ENCODE measurements at places on chromosomes 13 and 19.
A peak's percentile ranks its signal among the peaks of the same experiment; 100 is the strongest.

DNA sequence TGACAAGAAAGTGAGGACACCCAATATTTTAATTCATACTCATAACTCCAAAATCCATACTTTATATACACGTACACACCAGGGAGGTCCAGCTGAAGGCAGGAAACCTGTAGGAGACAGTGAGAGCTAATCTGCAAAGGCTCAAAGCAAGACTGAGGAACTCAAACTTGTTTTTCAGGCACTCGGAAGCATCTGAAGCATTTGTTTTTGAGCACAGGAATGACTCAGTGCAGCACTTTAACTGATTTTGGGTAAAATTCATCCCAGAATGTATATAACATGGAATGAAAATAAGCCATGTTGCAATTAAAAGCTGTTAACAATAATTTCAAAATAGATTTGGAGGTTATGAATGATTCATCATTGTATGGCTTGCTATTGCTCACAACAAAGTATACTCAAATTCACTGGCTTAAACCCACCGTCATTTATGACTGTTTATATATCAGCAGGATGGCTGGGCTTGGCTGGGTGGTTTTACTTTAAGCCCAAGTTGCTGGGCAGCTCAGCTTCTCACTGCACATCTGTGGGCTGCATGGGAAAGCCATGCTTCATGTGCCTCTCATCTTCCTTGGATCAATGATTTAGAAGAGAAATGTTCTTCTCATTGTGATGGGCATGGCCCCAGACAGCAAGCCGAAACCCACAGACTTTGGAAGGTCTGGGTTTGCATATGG, 177.0 kb downstream of the RFC3 start:
- no peak for DNase-seq

GRCh38 chr13:113997845-113998751, 24.2 kb upstream of the C13orf46 start:
- no peak for DNase-seq

GRCh38 chr19:46303691-46304397, 7.0 kb downstream of the HIF3A start:
- DNase-seq: no peak

DNA sequence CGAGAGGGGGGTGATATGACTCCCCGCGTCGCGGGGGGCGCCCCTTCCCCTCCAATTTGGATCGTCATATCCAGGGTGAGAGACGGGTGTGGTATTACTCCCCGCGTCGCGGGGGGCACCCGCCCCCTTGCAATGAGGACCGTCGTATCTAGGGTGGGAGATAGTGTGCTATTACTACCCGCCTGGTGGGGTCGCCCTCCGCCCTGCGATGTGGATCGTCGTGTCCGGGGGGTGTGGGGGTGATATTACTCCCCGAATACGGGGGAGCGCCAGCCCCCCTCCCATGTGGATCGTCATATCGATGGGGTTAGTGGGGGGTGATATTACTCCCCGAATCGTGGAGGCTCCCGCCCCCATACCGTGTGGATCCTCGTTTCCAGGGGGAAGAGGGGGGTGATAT, 29.2 kb upstream of the RGCC start:
- DNase-seq: no peak

GRCh38 chr13:36919833-36920615, at the start of gene SMAD9:
TSS of gene SMAD9 (minus strand) at chr13:36920238. CDS start at chr13:36879689, 40,549 bp downstream.
- DNase-seq: peak; percentile 33

Measured in NCI-H460 (cell line).